ENCODE measurements at places on chromosomes 11 and 22. TPM values are rescaled to one million over a fixed set of nuclear protein-coding genes. Genes with fewer than 3 reads are reported as not detected.

Gene APOBEC3A
- total RNA-seq = not detected

Gene SAC3D1
- total RNA-seq = 21.6 TPM

Gene ARHGAP20
- 0.38 TPM for total RNA-seq

GRCh38 chr22:37792494-37792893 is 15.2 kb upstream of the GCAT start:
- DNase-seq = no peak

Measured in activated T-cell treated with anti-CD3 and anti-CD28 coated beads, Interleukin-2, amount 50 U/mL, for 72 hours (primary cell).